ENCODE measurements at places on chromosomes 2 and 18. TPM values are rescaled to one million over a fixed set of nuclear protein-coding genes. Genes with fewer than 3 reads are reported as not detected.

SERPINB12 gene
- polyA plus RNA-seq = not detected

GAL3ST2 gene
- 0.09 TPM for polyA plus RNA-seq

DNA sequence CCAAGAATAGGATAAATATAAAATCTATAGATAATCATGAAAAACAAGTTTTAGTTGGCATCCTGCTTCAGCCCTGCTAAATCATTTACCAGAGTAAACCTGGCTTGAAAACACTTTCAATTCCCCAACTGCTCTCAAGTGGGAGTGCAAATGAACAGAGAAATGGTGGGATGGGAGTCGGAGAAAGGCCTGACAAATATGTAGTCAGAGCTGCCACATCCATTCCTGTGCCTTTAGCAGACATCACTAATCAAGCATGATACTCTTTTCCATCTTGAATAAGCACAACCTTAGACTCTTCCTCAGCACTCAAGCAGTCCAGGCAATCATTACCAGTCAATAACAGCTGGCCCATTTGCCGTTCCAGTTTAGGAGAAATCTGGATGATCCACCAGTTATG is 101.3 kb downstream of the ANKRD44 start:
- DNase-seq = no peak

GRCh38 chr2:67904966-67905365 is 157.8 kb downstream of the C1D start:
- no peak for DNase-seq

DNA sequence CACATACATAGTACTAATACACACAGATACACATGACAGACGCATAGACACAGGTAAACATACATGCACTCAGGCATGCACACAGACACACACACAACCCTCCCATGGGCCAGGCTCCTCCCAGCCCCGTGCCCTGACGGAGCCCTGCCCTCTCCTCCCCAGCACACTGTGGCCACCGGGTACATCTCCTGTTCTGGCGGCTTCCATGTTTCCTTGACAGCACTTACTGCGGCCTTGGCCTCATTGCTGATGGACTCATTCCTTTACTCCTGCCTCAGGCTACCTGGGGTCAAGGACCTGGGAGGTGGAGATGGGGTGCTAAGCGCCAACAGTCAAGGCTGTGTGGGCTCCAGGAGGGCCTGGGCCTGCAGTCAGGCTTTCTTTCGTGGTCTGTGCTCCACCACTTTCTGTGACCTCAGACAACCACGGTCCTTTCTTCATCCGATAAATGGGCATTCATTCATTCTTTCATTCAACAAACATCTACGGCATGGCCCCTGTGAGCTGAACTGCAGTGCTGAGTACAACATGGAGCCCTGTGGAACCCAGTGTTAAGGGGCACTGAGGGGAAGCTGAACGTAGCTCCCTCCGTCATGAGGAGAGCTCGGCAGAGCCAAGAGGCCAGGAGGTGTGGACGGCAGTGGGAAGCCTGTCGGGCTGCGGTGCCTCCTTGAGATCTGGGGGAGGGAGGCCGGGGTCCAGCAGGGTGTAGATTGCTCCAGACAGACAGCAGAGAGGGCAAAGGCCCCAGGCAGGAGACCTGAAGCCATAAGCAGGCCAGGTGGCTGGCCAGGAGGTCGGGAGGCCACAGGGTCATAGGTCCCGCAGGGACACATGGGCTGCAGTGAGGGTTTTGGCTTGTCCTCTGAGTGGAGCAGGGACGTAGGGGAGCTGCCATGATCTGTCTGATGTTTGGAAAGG is 190.4 kb upstream of the HDAC4 start:
- peak; percentile 30 for DNase-seq

- DNase-seq = no peak
These were observed 28.1 kb downstream of the EPAS1 start for GRCh38 chr2:46325182-46325928.

CNDP1 gene
- polyA plus RNA-seq = 0.05 TPM

- DNase-seq = no peak
These were observed 138.4 kb downstream of the OTX1 start for GRCh38 chr2:63189026-63189425.

- DNase-seq = no peak
These were observed 119.0 kb upstream of the SYT4 start for GRCh38 chr18:43396266-43396665.

DNA sequence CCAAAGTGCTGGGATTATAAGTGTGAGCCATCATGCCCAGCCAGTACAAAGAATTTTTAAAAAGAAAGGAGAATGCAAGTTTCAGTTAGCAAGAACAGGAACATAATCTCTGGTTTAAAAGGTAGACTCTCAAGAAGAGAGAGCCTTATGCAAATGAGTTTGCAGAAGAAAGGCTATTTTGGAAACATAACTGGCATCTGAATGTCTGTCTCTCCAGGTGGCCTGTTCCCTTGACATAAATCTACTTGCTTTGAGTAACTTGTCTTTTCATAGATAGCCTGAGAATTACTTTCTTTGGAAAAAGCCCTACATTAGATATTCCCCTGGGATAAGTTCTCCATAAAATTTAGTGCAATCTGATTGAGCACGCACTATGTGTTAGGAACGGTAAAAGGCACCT is 109.6 kb downstream of the ICOS start:
- no peak for DNase-seq

DNA sequence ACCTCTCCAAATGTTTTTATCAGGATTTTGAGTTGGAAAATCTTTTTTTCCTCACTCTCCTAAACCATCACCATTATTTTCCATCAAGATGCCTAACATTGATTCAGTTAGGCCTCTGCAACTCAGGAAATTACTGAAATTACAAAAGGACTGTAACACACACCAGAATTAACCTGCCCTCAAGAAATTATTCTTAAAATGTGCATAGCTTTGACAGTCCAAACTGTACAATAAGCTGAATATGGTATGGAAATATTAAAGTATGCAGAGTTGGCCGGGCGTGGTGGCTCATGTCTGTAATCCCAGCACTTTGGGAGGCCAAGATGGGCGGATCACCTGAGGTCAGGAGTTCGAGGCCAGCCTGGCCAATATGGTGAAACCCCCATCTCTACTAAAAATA is 50.2 kb upstream of the PHLPP1 start:
- DNase-seq = no peak

GRCh38 chr2:149743842-149744448 is 156.4 kb upstream of the MMADHC start:
- no peak for DNase-seq

STK25 gene
- polyA plus RNA-seq = 116 TPM

DNA sequence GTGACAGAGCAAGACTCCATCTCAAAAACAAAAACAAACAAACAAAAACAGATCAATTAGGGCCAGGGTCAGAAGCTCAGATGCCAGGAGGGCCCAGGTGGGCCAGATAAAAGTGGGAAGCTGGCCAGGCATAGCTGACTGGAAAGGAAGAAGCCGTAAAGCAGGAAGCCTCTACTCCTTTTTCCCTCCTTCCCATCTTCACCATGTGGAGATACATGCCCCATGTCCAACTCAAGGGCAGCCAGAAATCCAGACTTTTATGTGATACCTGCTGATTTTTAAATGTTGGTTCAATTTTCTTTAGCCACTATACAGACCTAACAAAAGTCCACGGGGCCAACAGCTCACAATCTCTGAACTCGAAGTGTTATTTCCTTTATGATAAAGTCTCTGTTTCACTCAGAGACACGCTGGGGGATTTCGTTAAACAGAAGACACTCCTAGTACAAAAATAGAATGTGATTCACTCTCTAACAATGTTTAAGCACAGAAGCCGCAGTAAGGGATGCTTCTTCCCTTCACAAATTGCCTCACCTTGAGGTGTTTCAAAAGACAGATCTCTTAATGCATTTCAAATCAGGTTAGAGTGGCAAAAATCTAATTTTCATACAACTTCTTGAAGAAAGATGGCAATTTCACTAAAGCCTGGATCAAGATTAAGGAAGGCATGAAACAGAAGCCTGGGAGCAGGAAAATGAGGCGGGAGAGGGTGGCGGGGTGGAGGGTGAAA is 14.0 kb downstream of the TMEM247 start:
- DNase-seq = no peak

GRCh38 chr2:120886534-120887319 is 151.1 kb downstream of the GLI2 start:
- no peak for DNase-seq

DNA sequence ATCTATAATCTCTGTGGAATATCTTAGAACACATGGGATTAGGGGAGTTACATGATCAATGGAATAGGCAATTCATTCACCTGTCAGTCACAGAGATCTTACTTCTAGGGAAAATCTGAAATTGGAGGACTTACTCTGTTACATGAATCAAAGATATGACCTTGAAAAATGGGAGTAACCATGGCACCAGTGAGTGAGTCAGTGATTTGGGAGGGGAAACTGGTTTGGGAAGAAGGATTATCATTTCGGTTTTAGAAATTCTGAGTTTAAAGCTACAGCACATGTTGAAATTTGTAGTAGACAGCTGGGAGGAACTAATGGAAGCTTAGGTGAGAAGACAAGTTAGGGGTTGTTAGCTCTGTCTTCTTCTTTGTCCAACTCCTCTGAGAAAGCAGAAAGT is 153.7 kb downstream of the CAMKMT start:
- no peak for DNase-seq

GRCh38 chr2:145360129-145360790 is 840.3 kb upstream of the ZEB2 start:
- no peak for DNase-seq

DNA sequence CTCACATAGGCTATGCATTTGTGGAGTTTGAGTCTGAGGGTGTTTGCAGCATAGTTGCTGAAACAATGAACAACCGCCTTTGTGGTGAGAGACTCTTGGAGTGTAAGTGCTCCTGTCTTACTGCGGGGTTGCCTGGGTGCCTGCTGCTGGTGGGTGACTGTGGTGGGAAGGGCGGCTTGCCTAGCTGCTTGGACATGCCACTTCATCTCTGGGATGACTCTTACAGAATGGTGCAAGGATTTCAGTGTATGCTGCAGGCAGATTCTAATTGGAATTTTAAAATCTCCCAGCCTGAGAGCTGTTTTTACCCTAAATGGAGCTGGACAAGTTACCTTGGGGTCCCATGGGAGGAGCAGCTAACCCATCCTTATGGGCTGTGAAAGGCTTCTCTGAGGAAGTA is 50.1 kb downstream of the CYP27C1 start:
- no peak for DNase-seq

DNA sequence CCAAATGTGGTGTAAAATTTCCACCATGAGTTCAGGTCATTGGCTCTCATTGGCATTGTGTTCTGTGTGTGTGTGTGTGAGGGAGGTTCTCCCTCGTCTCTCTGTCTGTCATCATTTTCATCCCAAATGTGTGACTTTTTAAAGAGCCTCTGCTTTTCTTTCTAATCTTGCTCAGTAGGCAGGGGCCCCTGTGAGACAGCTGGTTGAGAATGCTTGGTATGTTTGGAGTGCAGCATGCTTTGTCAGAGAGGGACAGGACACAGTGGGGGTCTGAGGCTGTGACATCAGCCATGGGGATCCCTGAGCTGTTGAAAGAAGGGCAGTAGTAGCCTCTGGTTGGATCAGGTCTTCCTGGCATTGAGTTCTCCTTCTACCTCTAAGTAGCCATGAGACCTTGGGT is 10.6 kb downstream of the PTPRM start:
- DNase-seq = no peak

ASTL gene
- polyA plus RNA-seq = not detected

SGPP2 gene
- 4.7 TPM for polyA plus RNA-seq

GRCh38 chr18:7064346-7064745 is 53.3 kb downstream of the LAMA1 start:
- no peak for DNase-seq

DSC2 gene
- 6.6 TPM for polyA plus RNA-seq

DNA sequence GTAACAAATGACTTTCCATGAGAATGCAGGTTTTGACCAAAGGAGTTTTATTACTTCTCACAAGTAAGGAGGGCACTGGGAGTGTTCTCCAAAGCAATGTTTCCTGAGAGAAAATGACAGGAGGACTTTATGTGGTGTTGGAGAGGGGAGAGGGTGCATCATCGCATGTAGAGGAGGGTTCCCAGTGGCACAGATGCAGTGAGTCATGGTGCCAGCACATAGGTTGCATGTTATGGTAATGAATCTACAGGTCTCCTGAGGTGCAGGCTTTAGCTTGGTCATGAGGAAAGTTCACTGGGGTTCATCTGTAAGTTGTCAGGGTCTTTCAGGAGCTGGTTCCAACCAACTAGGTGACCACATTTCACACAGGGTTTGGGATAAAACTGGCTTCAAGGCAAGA is 30.4 kb downstream of the NAT8 start:
- no peak for DNase-seq

SCRN3 gene
- 16.8 TPM for polyA plus RNA-seq

DNA sequence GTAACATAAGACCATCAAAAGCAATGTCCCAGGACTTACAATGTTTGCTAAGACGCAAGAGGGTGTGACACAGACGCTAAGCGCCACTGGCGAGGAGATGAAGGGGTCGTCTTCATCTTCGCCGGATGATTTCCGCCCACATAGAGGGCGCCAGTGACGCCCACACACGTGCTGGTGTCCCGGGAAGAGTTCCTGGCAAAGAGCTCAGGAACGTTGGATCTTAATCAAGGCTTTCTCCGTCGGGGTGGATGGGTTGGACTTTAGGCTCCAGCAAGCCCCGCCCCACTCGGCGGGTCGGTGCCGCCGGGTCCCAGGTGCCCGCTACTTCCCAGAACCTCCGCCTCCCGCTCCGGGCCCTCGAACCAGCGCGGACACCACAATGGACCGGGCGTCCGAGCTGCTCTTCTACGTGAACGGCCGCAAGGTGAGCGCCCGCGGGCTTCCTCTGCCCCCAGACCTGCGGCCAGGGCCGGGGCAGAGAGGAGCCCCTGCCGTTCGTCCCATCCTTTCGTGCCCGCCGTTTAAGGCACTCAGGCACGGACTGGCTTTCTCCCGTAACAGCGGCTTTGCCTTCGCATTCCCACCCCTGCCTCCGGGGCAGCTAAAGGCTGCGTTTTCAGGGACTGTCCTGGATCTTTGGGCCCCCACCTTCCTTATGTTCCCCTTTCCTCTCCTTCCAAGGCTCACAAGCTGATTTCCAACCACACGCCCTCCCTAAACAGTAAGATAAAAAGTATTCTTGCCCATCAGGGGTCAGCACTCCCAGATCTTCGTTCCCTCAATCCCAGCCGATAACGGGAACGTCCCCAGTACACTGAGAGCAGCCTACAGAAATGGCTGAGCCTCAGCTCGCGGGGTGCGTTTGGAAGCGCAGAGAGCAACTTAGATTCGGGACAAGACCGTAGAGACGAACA is at the start of gene AOX1:
AOX1 (plus strand) TSS at position 285 of the 914 bp plus-strand sequence; CDS start at position 380, 95 bp downstream.
- peak; percentile 79 for DNase-seq

GPBAR1 gene
- polyA plus RNA-seq = 3.5 TPM

DNA sequence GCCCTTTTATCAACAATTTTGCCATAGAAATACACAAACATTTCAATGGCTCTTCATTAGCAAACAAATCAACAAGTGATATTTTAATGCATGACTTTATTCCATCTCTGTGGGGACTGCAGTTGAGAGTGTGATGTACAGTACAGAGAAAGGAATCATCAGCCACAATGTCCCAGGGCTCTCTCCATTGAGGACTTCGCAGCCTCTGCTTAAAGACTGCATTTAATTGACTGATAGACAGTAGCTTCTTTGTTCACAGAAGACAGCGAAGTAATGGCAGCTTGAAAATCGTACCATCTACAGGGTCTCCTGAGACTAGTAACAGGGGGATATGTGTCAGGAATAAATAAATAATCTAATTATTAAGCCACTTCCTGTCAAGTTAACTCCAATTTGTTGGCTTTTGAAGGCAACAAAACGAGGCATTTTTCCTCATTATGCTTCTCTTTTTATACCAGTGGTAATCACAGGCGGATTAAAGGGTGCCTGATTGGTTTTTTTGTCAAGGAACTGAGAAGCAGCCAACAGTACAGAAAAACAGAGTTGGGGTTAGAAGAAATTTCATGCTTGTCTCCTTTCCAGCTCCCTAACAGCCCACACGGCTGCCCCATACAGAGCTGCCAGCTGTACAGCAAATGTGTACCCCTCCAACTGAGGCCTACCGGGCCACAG is 164.3 kb downstream of the ZNF521 start:
- DNase-seq = no peak
